RWPE1 (cell line): ENCODE measurements at places on chromosomes 5 and 9.
A peak's percentile ranks its signal among the peaks of the same experiment; 100 is the strongest.

GRCh38 chr5:145588113-145588512, 247.0 kb downstream of the PRELID2 start:
- DNase-seq, result no peak

- DNase-seq, result peak; percentile 43
These were observed 596 bp downstream of the IRF1 start for GRCh38 chr5:132489871-132490483.

DNA sequence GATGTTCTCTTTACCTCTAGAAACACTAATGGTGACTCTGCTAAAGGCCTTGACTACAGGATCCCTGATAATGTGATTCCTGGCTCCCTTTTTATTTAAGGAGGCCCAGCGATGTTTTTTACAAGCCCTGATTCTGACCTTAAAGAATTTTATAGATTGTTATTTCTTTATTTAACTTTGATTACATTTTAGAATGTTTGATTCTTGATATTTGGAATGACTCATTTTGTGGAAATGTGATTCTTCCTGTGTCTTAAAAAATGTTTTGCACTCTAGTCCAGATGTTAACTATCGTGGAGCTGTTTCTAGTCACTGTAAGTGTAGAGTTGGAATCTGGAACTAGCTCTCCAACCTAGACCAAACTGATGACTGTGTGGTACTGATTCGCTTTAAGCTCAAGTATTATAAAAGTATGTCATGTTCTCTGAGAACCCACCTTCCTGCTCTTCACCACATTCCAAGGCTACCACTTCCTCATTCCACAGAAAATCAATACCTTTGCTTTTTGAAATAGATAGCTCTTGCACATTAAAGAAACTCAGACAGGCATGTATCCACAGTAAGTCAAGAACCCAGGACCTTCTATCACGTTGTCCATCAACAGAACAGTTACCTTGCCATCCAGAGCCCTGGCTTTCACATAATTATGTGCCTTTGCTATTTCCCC, 65.2 kb downstream of the JMY start:
- no peak for DNase-seq

DNA sequence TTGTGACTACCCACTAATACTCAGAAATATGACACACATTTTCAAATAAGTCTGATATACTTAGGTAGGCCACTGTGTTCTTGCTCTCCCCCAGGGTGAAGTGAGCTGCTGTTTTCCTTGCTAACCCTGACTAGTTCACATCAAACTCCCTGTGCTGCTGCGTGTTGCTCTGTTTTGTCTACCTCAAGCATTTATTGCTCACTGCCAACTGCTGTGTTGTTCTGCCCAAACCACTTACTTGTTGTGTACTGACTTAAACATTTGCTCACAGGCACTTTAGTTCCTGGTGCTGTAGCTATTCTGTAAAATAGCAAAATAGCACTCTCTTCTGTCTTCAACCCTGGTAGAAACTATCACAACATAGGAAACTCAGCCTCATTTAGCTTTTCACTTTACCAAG, 255.7 kb downstream of the HCN1 start:
- no peak for DNase-seq

- no peak for DNase-seq
These were observed 216.9 kb downstream of the GLIS3 start for GRCh38 chr9:4082948-4083347.

GRCh38 chr5:149871471-149871870, 73.1 kb downstream of the PDE6A start:
- DNase-seq, result no peak

DNA sequence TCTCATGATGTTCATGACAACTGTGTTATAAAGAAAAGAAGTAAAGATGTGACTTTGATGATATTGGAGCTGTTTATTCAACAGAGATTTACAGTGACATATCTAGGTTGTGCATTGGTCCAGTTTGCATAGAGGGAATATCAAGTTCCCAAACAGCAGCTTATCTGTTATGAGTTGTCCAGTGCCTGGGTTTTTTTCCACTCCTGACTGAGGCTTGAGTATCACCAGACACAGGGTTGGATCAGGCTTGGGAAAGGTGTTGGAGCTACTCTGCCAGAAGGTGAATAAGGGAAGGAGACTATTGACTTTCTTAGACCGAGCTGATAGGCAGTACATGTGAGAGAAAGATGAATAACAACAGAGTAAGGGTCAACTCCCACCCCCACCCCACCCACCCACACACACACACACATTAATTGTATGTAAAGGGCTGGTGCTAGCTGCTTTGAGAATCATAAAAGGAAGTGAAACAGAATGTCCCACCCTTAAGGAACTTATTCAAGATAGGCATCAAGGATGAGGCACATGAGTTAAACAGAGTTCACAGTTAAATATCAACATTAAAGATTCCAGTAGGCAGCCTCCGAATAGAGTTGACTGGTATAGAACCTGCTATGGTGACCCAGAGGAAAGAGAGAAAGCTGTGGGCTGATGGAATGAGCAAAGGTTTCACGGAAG, 33.0 kb upstream of the RASGRF2 start:
- no peak for DNase-seq

DNA sequence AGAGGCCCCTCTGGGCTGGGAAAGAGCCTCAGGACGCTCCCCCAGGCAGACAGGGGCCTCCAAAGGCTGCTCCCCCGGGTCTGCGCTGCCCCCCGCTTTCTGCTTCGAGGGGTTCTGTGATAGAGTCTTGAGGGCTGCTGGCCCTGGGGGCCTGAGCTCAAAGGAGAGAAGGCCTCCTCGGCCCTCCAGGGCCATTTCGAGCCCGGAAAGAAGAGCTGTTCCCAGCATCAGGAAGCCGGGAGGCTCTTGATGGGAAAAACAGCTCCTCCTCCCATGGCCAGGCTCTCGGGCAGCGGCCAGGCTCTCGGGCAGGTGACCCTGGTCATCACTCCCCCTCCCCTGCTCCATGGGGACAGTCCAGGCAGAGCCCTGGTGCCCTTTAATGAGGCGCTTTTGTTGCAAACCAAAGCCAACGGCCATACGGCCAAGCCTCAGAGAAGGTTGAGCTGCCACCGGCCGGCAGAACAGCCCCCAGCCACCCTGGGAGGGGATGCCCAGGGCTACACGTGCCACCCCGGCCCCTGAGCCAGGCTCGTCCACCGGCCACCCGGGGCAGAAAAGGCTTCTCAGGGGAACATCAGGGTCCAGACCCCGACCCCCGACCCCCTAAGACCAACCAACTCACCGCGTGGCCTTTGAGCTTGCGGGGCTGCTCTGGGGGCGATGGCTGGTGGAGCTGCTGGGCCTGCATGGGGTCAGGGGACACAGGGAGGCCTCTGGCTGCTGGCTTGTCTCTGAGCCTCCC, 16.2 kb upstream of the QSOX2 start:
- no peak for DNase-seq

DNA sequence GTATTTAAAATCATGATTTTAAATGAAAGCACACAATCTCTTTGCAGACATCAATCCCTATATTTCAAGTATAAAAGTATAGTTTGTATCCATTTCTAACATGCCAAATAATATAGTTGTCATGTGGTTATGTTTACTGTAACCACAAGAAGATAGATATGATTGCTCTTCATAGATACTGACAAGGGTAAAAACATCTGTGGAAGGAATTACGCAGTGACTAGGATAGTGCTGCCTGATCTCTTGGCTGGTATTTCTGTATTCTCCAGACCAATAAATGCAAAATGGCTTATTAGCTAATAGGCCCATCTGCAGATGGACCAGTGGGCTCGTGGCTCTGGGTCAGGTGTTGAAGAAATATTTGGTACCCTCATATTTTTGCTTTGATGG, 34.9 kb upstream of the FBN2 start:
- DNase-seq, result no peak

GRCh38 chr9:121388140-121388905, 18.3 kb upstream of the STOM start:
- no peak for DNase-seq

GRCh38 chr5:157290156-157290980, 24.4 kb downstream of the CYFIP2 start:
- no peak for DNase-seq

DNA sequence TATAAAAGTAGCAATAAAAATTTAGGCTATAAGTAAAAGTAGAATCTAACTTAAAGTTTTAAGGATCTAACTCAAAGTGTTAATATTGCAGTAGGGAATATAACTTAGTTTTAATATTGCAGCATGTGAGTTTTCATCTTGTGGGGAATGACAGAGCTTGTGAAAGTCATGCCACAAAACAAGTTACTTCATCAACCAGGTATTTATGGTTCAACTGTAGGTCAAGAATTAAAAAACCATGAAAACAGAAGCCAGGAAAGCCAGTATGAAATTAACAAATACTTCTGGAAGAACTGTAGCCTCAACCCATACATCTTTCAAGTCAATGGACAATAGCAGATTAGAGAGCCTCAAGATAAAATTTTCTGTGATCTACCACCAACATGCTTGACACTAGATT, 19.0 kb downstream of the HMGCS1 start:
- no peak for DNase-seq

- DNase-seq, result peak; percentile 24
These were observed 115.0 kb downstream of the KIAA1958 start for GRCh38 chr9:112601636-112602035.

DNA sequence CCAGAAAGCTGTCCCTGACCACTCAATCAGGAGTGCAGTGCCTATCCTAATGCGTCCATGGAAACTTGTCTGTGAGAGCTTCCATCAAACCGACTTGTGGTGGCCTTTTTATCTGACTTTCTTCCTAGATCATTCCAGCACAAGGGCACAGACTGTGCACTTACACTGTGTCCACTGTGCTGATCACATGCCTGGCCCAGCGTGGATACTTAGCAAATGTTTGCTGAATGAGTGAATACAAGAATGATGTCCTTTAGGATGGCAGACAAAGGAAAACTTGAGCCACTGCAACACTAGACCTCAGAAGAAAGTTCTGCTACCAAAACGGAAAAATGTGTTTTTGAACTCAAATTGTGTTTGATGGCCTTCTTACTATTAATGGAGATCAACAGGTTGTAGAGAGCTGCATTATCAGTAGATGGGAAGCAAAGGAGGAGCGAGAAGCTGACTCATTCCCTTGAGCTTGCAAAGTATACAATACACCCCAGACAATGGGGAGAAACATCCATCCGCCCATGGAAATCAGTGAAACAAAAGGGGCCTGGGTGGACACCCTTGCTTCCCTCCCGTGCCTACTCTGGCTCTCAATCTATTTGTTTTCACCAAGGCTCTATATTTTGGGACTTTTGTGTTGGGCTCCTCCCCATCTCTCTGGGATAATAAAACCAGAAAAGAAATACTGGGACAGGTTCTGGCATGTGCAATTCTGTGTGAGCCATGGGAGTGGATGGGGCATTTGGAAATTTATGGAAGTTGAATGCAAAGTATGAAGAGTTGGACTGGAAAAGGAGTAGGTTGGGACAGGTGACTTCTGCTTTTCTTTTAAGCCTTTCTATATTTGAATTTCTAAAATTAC, 76.2 kb upstream of the ZFAND5 start:
- peak; percentile 74 for DNase-seq

GRCh38 chr5:177410575-177410974, 1.2 kb upstream of the F12 start:
- DNase-seq, result no peak

GRCh38 chr9:101418518-101419430, 16.8 kb downstream of the ALDOB start:
- DNase-seq, result no peak

- DNase-seq, result peak; percentile 13
These were observed 47.2 kb downstream of the RFX3 start for GRCh38 chr9:3478549-3478953.

DNA sequence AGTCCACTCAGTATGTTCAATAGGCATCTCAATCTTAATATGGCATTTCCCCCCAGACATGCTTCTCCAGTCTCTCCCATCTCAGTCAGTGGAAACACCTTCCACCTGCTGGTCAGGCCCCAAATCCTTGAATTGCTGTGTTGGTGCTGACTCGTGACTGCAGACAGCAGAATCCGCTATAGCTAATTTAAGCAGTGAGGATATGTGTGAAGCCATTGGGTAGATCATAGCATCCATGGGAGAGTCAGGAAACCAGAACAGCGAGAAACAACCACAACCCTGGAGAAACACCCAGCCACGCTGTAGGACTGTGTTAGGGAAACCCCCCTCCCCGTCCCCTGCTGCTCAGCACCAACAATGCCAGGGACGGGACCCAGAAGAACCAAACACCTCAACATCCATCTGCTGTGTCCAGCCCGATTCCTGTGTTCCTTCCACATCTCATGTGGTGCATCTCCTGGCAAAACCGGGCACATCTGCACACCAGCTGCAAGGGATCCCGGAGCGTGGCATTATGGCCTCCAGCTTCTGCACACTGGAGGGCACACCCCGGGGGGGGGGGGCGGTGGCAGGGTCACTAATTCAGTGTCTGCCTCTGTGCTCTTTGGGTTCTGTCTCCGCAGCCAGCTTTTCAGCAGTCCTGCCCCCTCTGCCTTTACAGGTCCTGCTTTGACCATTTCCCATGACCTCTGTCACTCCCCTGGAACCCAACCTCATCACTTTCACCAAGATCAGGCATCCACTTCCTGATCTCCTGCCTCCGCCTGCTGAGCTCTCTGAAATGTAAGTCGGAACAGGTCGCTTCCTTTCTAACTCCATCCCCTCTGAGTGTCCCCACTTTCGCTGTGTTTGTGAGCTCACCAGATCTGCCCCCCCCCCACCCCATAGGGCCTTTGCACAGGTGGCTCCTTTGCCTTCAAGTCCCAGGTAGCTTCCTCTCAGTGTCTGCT, 2.4 kb upstream of the PLEKHG4B start:
- DNase-seq, result no peak

GRCh38 chr9:19931098-19931890, 142.5 kb upstream of the SLC24A2 start:
- DNase-seq, result no peak

- no peak for DNase-seq
These were observed 207.9 kb upstream of the OTULINL start for GRCh38 chr5:14373685-14374084.

DNA sequence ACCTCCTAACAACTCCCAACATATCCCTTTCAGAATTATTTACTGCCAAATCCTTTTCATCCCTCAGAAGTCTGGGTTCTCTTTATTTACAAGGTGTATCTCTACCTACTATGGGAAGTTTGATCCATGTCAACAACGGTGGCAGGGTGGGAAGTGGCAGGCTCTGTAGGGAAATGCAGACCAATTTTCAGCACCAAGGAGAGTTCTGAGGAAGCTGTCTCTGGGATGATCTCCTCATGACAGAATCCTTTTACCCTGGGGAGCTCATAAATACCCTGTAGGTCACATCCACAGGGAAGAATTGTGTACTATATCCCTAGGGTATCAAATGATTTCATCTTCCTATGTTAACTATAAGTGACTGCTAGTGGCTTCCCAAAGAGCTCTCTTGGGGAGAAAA, 107.8 kb upstream of the NEK6 start:
- peak; percentile 45 for DNase-seq

- DNase-seq, result no peak
These were observed 350.1 kb upstream of the IRX2 start for GRCh38 chr5:3101561-3101960.

DNA sequence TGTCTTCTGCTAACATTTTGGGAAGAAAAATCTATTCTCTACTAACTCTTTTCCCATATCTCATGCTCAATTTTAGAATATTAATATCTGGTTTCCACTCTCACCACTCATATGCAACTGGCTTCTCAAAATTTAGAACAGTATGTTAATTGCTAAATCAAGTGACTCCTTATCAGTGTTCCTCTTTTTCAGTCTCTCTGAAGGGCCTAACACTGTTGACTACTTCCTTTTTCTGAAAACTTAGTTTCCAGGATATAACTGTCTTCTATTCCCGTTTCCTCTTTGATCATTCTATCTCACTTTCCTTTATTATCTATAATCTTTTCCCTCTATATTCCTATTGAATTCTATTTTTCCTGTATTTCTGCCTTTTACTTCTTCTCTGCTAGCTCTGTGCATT, 1717.2 kb upstream of the C9orf72 start:
- no peak for DNase-seq

- DNase-seq, result no peak
These were observed 47.8 kb downstream of the PTPN3 start for GRCh38 chr9:109450346-109450745.
